ENCODE measurements at places on chromosomes 5 and 9.

- no peak for DNase-seq
Observed at GRCh38 chr5:112906637-112907036, 15.4 kb downstream of the REEP5 start.

DNA sequence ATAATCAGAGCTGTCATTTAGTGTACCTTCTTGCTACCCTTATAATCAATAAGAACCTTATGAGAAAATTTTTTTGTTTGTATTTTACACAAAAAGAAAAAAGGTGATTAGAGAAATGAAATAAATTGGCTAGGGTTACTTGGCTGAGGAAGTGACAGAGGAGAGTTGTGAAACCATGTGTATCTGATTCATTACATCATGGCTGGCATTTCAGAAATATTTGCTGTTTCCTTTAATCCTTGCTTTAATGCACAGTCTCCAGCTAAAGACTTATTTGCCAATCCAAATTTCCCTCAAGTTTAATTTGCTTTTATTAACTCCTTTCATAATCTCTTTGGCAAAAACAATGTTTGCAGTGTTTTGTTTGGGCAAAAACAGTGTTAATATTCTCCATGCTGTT is 543.1 kb downstream of the KIF4B start:
- DNase-seq = no peak

DNA sequence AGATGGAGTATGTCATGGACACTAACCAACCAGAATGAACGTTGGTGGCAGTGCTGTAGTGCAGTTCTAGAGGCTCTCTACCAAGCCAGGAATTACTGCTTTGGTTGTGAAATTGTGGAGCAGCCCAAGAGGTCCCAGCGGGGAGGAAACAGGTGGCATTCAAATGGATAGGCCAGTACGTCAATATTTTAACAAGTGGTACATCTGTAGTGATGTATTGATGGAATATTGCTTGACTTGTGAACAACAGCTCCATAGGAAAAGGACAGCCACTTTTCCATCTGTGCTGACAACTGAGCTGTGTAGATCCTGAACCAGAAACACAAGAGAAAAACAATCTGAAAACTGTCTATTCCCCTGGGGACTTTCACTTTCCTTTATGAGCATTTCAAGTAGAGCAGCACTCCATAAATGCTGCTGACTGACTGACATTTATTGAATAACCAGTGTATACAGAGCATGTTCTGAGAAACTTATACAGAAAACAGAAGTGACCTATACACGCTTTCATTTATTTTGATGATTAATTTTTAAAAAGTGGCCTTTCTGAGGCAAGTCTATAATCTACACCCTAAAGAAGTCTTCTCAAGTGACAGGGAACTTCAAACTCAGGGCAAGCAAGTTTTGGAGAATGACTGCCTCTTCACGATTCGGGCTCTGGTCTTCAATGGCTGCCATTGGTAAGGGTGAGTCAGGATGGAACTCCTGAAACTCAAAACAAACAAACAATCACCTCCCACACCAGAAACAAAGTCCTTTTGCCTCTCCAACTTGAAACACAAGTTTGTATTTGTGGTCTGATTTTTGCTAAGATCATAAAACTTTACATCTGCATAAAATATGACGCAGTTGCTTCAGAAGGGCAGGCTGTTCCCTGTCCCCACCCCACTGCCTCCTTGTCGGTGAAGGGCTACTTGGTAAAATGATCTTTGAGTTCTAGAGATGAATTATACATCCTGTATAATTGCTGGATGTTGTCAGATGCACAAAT is 362.4 kb downstream of the NDUFS4 start:
- DNase-seq = no peak

GRCh38 chr5:139294374-139295165 is 1.0 kb downstream of the MATR3 start:
- peak; percentile 64 for DNase-seq

GRCh38 chr9:124202447-124202971 is 55.2 kb upstream of the NEK6 start:
- peak; percentile 47 for DNase-seq

GRCh38 chr5:68669864-68670575 is 423.8 kb upstream of the SLC30A5 start:
- no peak for DNase-seq

GRCh38 chr5:159663986-159664385 is 252.3 kb upstream of the ADRA1B start:
- DNase-seq = no peak

DNA sequence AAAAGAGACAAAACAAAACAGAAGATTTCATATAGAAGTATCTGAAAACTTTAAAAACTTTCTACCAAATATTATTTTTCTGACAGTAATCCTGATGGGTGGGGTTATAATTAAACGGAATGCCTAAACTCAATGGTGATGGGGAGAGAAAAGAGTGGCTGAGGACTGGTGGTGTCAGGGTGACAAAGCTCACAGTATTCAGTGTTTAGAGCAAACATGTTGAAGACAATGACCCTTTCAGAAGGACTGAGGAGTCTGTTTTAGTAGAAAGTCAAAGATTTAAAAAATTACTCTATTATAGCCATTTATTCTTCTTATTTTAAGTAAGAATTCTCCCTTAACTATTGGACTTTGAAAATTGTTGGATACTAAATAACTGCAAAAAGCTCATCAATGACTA is 1144.0 kb downstream of the TAF11L14 start:
- DNase-seq = no peak

DNA sequence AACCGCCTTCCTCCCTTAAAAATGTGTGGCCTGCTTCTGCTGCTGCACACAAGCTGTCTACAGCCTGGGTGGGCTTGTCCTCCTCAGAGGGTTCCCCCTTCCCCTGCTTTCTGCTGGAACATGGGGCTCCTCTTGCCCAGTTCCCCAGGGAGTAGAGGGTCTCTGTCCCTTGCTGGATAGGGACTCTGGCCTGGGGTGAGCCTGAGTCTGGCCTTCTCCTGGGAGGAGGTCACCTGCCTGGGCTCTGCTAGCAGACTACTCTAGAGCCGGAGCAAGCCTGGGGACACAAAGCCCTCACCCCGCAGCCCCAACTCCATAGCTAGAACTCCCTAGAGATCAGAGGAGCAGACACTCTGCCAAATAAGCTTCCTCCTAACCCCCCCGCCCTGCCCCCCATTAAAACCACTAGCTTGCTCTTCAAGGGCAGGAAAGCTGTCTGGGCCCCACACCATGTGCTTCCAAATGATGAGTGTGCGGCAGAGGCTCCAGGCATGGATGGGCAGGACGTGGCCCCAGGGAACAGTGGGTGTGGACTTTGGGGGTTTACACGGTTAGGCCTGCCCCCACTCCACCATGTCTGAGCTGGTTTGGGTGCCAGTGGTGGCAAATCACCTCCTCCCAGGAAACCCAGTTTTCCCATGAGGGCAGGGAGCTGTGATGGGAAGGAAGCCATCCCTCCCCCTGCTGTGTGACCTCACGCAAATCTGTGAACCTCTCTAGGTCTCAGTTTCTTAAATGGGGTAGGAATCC is 10.0 kb downstream of the TCF7 start:
- no peak for DNase-seq

DNA sequence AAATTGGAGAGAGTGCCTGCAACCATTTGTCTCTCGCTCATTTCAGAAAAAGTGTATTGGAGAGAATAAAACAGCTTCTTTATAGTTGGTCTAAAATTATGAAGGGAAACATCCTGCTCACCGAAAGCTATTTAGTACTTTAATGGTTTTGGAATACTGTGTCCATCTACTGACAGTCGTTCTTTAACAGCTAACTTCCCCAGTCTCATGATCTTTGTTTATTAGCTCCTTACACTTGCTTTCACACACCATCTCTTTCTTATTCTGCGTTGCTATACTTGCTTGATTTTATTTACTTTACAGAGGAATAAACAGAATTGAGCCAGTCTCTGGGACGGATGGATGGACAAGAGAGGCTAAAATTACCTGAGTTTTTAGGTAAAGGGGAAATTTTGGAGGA is 229.3 kb downstream of the CCDC171 start:
- no peak for DNase-seq

DNA sequence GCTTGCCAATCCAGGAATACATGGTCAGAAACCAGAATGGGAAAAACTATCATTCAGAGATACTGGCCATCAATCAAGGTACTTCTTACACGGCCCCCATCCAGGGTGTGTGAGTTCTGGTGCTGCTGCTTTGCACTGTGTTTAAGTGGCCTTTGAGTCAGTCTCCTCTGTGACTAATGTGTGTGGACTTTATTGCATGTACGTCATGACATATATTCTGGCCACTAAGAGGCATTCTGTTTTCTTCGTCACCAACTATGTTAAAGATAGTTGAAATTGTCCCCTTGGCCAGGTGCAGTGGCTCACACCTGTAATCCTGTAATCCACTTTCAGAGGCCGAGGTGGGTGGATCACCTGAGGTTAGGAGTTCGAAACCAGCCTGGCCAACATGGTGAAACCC is 8.5 kb downstream of the EXOSC3 start:
- DNase-seq = no peak

DNA sequence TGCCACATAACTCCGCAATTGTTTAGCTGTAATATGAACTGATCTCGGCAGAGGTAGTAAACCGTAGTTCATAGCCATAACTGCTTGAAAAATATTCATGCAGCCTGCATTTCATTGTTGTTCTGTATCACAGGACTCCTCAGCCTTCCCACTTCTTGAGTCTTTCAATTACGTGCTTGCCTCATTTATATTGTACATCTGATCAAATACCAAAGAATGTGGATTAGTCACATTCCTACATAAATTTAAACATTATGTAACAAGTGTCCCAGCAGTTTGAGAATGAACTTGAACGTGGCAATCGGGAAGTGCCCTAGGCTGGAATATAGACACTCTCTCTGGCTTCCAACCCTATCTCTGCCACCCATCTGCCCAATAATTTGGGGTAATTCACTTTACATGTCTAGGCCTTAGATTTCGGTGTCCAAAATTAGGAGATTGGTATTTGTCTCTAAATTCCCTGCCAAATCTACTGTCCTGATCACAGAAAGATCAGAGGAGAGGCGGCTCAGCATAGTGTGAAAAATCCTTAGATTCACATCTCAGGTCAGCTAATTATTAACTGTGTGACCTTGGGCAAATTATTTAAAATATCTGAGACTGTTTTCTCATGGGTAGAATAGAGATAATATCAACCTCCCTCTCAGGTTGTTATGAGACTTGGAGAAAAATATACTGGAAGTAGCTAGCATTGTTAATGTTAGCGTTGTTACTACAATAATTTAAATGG is 215.1 kb upstream of the RFX3 start:
- DNase-seq = no peak

- no peak for DNase-seq
Observed at GRCh38 chr5:111172504-111172903, 51.7 kb upstream of the CAMK4 start.

- DNase-seq = no peak
Observed at GRCh38 chr5:69295088-69295754, 37.4 kb downstream of the CCDC125 start.

- DNase-seq = no peak
Observed at GRCh38 chr9:134619983-134620661, 21.5 kb upstream of the COL5A1 start.

DNA sequence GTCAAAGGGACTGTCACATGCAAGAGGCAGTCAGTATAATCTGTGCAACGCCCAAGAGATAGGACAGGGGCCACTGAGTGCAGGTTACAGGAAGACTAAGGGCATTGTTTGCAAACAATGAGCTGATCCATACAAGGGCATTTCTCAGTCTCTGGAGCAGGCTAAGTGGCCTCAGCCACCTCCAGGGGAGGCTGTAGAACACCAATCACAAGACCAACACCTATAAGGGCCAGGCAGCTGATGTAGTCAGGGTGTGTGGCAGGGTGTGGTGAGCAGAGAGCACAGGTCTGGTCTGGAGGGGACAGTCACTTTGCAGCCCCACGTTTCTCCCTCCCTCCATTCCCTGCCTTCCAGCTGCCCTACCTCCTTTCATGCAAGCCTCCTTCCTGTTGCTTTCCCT is 83.2 kb upstream of the ADRA1B start:
- DNase-seq = no peak

- no peak for DNase-seq
Observed at GRCh38 chr5:84292788-84293653, 91.7 kb downstream of the EDIL3 start.

GRCh38 chr5:150622157-150622556 is 18.3 kb upstream of the SYNPO start:
- DNase-seq = no peak

GRCh38 chr5:82912462-82912861 is 164.7 kb downstream of the TMEM167A start:
- DNase-seq = no peak

- DNase-seq = no peak
Observed at GRCh38 chr5:71974622-71975021, 132.7 kb upstream of the MAP1B start.

DNA sequence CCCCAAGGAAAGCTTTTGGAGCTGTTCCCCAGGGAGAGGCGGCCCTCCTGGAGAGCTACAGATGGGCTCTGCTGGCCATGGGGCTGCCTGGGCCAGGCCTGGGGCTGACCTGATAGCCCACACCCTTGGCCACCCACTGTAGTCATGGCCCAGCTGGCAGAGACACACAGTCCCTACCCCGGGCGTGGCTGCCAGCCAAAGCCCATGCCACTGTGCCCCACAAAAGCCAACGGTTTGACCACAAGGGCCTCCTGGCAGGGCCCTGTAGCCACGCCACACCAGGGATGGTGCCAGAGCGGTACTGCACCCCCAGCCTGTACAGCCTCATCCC is 15.2 kb downstream of the NACC2 start:
- DNase-seq = no peak

- DNase-seq = no peak
Observed at GRCh38 chr5:176389135-176390123, 878 bp downstream of the HIGD2A start.

GRCh38 chr5:2801577-2802525 is 50.4 kb upstream of the IRX2 start:
- no peak for DNase-seq

DNA sequence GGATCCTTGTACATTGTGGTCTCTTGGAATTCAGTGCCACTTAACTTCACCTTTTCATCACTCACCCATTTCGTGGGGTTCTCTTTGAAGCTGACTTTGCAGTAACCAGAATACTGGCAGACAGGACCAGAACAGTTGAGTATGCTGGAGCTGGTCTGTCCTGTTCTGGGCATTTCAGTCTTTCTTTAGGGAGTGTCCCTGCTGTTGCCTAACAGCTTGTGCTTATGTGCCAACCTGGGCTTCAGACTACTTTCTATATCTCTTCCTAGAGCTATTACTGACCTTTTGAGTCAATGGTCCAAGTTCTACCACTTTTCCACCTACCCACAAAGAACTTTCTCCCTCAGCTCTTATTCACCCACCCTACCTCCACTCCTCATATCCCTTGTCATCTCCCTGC is 10.0 kb upstream of the INSL6 start:
- no peak for DNase-seq

DNA sequence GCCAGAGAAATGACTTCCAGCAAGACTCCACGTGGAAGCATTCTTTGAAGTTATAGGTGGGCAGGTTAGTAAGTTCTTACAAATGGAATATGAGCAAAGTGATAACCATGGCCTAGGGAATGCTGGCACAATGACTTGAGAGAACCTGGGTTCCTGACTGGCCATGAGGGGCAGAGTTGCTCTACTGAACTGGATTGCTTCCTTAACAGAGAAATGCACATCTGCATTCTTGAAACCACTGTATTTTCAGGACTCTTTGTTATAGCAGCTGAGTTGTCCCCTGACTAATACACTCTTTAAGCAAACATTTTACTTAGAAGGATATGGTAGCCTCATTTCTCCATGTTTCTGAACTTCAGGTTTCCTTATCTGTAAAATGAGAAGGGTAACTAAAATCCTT is 108.3 kb upstream of the GNA14 start:
- DNase-seq = no peak

All from activated T-cell treated with anti-CD3 and anti-CD28 coated beads, Interleukin-2, amount 50 U/mL, for 1 hour (primary cell).